Right kidney (tissue), 9 donors: ENCODE measurements at places on chromosomes 12 and 14.

DNA sequence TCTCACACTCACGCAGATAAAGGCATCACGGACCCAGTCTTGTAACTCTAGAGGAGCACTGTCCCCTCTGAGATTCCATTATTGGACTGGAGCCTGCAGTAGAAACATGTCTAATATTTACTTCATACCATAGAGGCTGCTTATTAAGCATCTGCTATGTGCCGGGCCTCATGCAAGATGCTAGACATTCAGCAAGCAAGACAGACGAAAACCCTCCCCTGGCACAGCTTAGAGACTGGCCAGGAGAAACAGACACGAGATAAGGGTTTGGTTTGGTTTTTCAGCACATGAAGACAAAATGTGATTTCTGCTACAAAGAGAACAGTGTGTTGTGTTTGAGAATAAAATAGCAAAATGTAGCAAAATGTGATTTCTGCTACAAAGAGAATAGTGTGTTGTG is 719.2 kb downstream of the MED13L start:
- no peak for DNase-seq

DNA sequence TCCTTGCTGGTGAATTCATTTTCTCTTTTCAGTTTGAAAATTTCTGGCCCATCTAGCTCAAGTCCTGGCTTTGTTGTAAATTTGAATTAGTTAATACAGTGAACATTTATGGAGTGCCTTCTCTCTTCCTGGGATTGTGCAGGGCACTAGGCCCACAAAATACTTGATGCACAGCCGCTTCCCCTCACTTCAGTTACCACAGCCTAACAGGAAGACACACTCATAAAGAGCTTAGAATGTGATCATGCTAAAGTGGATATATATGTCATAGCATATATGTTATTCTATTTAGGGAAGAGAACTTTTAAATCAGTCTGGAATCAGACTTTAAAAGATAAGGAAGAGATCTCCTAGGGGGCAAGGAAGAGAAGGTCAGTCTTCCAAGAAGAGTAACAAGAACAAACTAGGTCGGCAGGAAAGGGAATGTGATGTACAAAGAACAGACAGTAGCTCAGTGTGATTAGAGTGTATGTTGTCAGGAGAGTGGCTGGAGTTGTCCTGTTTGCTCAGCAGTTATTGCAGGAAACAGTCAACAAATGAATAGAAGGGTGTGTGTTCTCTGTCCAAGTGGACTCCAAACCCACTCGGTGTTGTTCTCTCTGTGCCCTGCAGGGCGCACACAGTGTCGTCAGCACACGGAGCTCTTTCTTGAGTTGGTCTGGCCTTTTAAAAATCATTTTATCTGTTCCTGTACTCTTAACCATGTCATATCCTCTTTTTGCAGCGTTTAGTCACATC is 74.4 kb downstream of the DAAM1 start:
- no peak for DNase-seq

DNA sequence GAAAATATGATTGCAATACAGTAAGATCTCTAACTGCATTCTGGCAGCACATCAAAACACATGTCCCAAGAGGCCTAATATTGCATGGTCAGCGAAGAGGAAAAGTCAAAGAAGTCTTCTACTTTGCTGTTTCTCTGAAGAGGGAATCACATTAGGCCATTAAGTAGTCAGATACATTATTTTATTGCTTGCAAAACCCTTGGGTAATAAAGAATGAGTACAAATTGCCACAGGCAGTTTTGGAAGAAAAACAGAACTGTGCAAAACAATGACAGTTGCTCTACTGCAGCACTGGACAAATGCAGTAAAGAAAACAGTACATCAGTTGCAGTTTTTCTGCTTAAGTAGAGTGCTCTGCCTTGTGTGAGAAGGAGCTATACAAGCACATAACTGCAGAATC is 211.9 kb downstream of the MED13L start:
- DNase-seq, result no peak

GRCh38 chr14:68522510-68523325 is 270.1 kb downstream of the ZFP36L1 start:
- DNase-seq, result peak; percentile 45

DNA sequence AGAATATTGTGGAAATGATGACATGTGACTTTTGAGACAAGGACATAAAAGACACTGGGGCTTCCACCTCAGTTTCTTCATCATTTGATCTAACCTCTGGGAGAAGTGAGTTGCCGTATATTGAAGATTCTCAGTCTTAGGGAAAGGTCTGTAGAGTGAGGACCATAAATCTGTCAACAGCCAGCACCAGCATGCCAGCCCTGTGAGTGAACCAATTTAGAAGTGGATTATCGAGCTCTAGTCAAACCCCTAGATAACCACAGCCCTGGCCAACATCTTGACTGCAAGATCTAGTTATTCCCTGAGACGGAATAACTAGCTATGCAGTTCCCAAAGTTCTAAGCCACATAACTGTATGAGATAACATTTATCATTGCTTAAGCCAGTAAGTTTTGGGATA is 108.8 kb upstream of the PTPRR start:
- DNase-seq, result no peak

DNA sequence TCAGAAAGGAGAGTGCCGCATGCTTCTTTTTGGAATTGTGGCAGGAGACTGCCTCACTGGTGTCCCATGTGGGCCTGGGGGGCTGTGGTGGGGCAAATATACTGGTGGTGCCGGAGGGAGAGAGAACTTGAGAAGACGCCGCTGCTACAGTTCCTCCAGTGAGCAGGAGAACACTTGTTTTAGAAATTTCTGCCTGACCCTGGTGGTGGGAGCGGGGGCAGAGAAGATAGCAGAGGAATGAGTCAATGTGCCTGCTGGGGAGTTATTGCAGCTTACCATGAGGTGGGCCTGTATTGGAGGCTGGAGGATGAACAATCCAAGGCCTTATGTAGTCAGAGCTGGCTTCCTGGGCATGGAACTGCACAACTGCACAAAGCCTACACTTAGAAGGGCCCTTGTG is 211.8 kb downstream of the SNAPC1 start:
- DNase-seq, result no peak

GRCh38 chr12:5478081-5478706 is 46.3 kb downstream of the NTF3 start:
- no peak for DNase-seq

GRCh38 chr12:21678959-21679358 is 21.3 kb upstream of the LDHB start:
- DNase-seq, result no peak

- no peak for DNase-seq
Measured at GRCh38 chr12:26297396-26298070, 102.2 kb downstream of the SSPN start.

- DNase-seq, result peak; percentile 13
Measured at GRCh38 chr12:25960143-25960542, 1.7 kb downstream of the RASSF8 start.
